ENCODE measurements at places on chromosomes 4 and X. TPM values are rescaled to one million over a fixed set of nuclear protein-coding genes. Genes with fewer than 3 reads are reported as not detected.

DNA sequence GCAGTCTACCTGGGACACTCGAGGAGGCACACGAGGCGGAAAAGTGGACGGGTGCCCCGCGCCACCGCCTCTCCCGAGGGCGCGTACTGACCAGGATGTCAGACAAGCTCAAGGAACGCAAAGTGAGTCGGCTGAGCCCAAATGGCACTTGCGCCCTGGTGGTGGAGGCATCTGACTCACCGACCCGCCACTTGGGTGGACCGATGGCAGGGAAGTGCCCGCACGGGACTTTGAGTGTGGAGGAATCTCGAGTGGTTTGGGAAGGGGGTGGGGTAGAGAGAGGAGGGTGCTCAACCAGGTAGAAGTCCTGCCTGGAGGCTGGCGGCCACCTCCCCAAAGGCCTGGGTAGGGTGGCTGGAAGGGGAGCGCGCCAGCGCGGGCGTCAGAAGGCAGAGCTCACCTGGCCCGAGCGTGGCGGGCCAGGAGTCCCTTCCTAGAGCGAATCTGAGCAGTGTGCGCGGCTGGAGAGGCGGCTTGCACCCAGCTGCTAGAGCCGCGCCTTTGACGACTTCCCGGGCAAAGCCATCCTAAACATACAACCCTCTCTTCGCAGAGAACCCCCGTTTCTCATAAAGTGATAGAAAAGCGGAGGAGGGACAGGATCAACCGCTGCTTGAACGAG lies 655 bp downstream of the HELT start:
- no peak for DNase-seq

DNA sequence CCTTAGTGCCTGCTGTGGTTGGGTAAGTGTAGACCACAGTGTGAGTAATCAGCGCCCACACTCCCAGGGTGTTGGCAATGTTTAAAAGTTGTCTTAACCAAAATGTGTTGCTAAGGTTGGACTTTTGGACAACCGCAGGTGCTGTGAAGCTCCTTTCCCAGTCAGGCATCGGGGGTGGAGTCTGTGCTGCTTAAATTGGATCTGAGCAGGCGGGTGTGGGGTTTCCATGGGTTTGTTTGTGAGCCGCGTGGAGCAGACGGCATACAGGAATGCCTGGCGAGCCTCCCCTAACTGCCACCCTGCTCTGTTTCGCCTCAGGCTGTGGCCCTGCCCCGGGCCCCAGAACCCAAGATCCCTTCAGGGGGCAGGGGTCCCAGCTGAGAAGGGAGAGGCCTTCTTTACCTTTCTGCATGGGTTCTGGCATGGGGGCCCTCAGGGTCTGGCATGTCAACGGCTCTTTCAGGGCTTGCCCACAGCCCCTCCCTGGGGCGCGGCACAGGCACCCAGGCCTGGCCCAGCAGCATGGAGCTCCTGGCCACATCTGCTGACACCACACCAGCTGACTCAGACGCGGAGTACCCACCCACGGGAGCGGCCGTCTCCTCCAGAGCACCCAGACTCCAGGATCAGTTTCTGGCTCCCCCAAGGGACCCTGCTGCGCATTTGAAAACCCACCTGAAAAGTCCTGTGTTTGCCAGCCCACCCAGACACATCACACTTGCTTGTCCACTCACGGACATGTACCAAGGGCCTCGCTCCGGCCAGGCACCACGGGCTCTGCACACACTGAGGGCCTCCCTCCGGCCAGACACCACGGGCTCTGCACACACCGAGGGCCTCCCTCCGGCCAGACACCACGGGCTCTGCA lies 5.1 kb upstream of the SPON2 start:
- DNase-seq = no peak

- peak; percentile 15 for DNase-seq
Observed at GRCh38 chr4:742742-743311, 37.2 kb downstream of the PCGF3 start.

DNA sequence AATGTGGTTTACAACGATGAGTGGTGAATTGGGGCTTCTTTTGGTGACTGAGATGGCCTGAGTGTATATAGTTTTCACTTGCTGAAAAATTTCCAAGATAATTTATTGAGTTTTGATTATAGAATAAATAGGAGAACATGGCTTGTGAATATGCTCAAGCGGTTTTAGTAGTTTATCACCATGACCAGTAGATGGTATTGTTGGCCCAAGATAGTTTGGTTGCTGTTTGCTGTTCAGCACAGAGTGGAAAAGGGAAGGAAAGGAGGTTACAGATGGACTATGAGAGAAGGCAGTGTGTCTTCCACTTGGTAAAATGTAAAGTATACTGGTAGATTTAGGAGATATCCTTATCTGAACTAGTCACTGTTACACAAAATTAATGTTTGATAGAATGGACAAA lies 55.8 kb upstream of the POU4F2 start:
- no peak for DNase-seq

DNA sequence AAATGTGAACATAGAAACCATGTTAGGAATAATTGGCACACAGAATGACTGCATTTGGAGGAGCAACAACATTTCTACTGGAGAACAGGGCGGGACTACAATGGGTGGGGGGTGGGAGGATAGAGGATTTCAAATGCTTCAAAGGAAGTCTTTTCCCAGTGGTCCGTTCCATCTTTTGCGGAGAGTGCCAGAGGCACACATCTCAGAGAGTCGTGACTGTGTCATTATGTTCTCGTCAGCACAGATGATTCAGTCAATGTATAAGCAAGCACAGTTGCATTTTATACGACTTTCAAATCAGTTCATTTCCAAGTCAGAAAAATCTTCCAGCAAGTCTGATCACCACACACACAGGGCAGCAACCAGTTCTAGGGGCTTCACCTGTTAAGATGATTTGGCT lies 22.7 kb upstream of the GPR50 start:
- no peak for DNase-seq

GRCh38 chrX:155923200-155923599 lies 42.1 kb downstream of the VAMP7 start:
- no peak for DNase-seq

DNA sequence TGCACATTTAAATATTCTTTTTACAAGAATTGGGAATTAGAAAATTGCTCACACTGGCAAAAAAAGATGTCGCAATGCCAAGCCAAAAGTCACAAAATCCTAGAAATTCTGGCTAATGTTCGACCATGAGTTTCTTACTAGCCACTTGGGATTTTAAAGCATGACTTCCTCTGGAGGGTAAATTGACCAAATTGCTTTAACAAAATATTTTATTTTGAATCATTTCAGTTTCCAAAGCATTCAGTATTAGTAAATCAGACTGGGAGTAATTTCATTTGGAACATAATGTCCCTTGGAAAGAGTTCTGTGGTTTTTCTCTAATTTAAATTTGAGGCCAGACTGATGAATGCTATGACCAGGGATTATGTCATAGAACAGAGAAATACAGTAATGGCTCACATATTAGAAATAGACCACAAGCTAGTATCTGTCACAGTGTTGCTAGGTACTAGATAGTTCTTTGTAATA lies 7.6 kb upstream of the CXCL5 start:
- no peak for DNase-seq

GRCh38 chrX:13044441-13044840 lies at the start of gene FAM9C:
Gene FAM9C, minus strand, starts transcription at chrX:13044620. Its CDS starts 831 bp downstream, at chrX:13043789.
- DNase-seq = no peak

GRCh38 chr4:6128221-6128850 lies 72.0 kb downstream of the JAKMIP1 start:
- no peak for DNase-seq

- DNase-seq = peak; percentile 42
Observed at GRCh38 chr4:105709081-105709450, 482 bp downstream of the GSTCD start.

DNA sequence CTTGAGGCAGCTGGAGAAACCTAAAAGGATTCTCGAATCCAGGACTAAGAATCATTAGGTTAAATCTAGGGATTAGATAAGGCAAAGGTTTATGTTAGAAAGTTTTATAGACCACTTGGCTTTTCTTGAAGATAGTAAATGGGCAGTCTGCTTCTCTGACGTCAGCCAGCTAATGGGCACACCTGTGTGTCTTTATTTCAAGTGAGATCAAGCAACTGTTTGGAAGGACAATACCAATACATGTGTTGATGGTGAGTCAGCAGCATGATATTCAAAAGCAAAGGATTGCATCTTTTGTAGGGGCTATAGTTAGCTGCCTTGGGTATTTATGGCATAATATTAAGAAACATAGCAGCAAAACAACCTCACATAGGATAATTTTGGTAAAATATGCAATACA lies 46.5 kb upstream of the GRPR start:
- DNase-seq = no peak

DNA sequence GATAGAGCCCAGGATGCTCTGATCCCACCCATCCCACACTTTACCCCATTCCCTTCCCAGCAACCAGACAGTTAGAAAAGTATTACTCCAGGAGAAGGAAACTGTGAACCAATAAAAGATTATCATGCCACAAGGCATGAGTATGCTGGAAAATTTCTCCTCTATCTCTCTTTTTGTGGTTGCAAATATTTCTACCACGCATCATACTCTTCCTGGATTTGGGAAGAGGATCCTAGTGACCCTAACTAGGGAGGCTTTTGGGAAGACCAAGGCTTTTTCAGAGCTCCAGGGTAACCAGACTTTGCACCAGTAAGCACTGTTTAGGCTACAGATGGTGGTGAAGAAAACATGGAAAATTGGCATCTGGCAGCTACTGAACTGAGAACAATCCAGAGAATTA lies 257.6 kb upstream of the CLNK start:
- DNase-seq = no peak

DNA sequence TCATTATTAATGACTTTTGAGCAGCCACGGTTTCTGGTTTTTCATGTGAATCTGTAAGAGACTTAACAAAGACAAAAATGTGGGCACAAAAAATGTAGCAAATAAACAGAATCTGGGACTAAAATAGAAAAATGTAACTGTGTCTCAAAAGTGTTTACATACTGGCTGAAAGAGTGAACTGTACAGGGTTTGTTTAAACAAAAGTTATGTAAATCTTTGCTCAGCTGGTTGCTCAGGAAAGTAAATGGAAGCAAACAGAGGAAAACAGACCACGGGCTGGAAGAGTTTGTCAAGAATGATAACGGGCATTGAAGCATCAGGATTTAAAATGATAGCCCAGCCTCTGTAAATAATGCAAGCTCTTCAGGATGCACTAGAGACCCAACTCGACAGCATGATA lies 921.8 kb upstream of the FTHL17 start:
- DNase-seq = peak; percentile 11

DNA sequence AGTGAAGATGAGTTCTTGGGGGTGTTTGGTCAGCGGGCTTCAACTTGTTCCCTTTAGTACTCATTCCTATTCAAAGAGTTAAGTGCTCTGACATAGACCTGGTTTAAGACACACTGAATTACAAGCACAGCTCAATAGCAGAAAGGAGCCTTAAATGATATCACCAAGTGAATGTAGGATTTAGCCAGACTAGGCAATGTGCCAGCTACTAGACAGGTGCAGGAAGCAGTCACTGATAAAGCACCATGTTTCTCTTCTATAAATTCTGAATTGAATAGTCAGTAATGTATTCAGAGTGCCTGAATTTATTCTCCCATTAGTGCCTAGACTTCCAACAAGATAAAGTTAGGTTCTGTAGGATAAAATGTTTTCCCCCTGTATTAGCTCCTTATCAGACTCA lies 63.6 kb downstream of the ASB9 start:
- no peak for DNase-seq

- no peak for DNase-seq
Observed at GRCh38 chrX:18676050-18676449, 4.1 kb upstream of the RS1 start.

- DNase-seq = no peak
Observed at GRCh38 chr4:86015412-86016350, 344.2 kb downstream of the MAPK10 start.

DNA sequence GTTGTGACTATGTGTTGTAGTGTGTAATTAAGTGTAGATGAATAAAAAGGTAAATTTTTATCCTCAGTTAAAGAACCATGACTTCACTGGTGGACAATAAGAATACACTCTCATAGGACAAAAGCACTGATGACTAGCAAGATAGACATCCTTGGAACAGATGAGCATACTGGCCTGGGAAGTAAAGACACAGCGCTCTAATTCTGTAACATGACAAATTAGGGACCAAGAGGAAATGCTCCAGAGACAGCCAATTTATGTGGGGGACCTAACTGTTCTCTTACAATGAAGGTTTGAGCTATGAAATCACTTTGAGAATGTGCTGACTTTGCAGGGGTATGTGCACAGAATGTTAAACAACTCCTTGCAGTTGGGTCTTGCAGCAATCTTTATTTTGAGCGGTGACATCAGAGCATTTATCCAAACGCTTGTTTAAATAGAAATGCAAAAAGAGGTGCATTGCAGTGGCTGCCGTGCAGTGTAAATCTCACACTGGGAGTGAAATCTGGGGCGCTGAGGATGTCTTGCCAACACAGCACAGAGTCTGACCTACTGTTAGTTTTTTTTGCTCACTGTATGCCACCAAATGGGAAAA lies 109.3 kb downstream of the MAGEC2 start:
- peak; percentile 23 for DNase-seq

DNA sequence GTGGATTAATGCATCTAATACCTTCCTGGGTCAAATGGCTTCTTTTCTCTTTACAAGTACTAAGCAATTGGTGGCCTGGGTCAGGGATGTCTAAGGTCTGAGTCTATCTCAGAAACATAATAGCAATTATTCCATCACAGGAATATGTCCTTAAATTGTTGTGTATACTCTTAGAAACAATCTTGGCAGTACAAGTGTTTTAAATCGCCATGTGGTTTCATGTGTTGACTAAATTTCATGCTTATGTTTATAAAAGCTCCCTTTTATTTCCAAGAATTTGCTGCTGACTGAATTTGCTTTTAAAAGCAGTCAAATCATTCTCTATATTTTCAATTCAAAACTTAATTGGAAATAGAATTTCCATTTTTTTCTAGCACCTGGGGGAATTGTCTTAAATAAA lies 125.3 kb upstream of the PACRGL start:
- no peak for DNase-seq

- DNase-seq = no peak
Observed at GRCh38 chr4:158020176-158020575, 152.6 kb downstream of the GASK1B start.

DNA sequence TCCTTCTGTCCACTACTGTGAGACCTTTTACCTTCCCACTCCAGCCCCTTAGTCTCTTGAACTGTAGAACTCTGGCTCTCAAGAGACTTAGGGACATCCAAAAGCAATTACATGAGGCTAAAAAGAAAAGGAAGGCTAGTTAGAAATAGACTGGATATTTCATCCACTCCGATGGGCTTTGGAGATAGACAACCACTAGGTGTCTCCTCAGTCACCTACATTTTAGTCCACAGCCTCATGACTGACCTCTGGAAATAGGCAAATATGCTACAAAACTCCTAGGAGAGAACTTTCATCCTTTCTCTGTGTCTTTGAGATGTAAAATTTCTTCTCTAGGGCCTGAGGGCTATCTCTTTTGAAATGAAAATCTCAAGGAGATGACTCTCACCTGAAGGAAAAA lies 45.1 kb upstream of the LAMP2 start:
- DNase-seq = no peak

GRCh38 chr4:150216726-150217125 lies 138.5 kb downstream of the DCLK2 start:
- DNase-seq = no peak

GRCh38 chr4:128234836-128235235 lies 52.8 kb downstream of the PGRMC2 start:
- DNase-seq = no peak

- DNase-seq = no peak
Observed at GRCh38 chr4:149077181-149077580, 635.0 kb upstream of the NR3C2 start.

Gene PCYT1B
- polyA plus RNA-seq = 6.4 TPM

Gene TCP11X2
- polyA plus RNA-seq = 0.45 TPM

Gene DCAF12L1
- polyA plus RNA-seq = 0.55 TPM

Gene ZBTB49
- polyA plus RNA-seq = 8.3 TPM

Gene GLUD2
- polyA plus RNA-seq = 3.5 TPM

Gene USP17L17
- not detected for polyA plus RNA-seq

Gene PLS3
- 291 TPM for polyA plus RNA-seq

Gene FAM114A1
- polyA plus RNA-seq = 69.2 TPM

Gene FGFBP1
- 0.18 TPM for polyA plus RNA-seq

All from right lung (tissue), 10 donors.